Calu3 (cell line): ENCODE measurements at places on chromosomes 12 and 14. TPM values are rescaled to one million over a fixed set of nuclear protein-coding genes. Genes with fewer than 3 reads are reported as not detected.

AMDHD1 gene
- 1.2 and 1.6 TPM in 2 replicates for total RNA-seq

CD4 gene
- total RNA-seq = not detected in 2 replicates

DNA sequence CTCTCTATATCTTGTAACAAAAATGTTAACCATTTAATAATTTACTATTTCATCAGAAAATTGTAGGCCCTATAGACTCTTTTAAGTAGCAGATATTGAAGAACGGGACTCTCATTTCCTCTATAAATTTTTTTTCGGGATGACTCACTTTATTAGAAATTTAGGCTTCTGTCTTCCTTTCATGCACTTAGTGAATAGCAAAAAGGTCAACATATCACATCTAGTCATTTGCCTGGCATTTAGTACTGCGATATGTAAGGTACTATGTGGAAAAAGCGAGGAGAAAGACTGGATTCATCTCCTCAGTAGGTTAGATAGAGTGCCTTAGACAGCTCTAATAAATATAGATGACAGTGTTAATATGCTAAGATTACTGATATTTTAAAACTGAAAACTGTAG is 166.3 kb upstream of the PTPRQ start:
- no peaks in the 10 kb centered on the region for H3K36me3 ChIP-seq
- no peak overlapping the region for H3K4me3 ChIP-seq
- no peak overlapping the region for H3K27ac ChIP-seq
- DNase-seq = no peak
- H3K27me3 ChIP-seq = no peaks in the 10 kb centered on the region

GRCh38 chr14:24885410-24885913 is 164.5 kb downstream of the STXBP6 start:
- no peak for DNase-seq
- H3K27ac ChIP-seq = no peak overlapping the region
- no peaks in the 10 kb centered on the region for H3K27me3 ChIP-seq
- H3K4me1 ChIP-seq = peaks cover 29% of the 10 kb centered on the region
- H3K4me3 ChIP-seq = no peak overlapping the region
- no peaks in the 10 kb centered on the region for H3K36me3 ChIP-seq

- no peaks in the 10 kb centered on the region for H3K4me1 ChIP-seq
- DNase-seq = no peak
- H3K27ac ChIP-seq = no peak overlapping the region
- no peaks in the 10 kb centered on the region for H3K36me3 ChIP-seq
- no peak overlapping the region for H3K4me3 ChIP-seq
These were observed 119.3 kb upstream of the FSCB start for GRCh38 chr14:44626423-44626822.

DNA sequence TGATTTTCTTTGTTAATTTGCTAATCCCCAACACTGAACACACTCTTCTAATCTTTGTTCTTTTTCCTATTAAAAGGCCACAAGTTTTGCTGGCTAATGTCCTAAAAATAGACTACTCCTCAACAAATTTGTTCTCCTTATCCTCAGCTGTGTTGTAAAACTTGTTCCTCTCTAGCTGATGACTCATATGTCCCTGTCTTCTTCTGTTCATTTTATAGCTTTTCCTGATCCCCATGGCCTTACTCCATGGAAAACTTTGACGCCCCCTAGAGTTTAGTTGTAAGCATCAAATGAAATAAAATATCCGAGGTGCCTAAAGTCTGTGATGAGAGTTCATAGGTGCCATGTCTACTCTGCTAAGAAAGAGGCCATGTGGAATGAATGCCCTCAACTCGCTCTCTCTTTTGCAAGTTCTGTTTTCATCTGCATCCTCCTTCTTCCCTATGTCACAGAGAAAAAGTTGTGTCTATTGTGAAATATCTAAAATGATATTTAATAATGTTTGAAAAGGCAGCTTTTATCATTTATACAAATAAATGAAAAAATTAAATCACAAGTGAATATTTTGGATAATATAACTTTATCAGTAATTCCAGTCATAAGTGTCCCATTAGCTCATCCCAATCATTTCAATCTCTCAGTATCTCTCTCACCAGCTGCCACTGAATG is 237.9 kb downstream of the IPO8 start:
- H3K36me3 ChIP-seq = no peaks in the 10 kb centered on the region
- H3K27me3 ChIP-seq = peaks cover 3% of the 10 kb centered on the region
- no peak for DNase-seq
- no peak overlapping the region for H3K27ac ChIP-seq

DNA sequence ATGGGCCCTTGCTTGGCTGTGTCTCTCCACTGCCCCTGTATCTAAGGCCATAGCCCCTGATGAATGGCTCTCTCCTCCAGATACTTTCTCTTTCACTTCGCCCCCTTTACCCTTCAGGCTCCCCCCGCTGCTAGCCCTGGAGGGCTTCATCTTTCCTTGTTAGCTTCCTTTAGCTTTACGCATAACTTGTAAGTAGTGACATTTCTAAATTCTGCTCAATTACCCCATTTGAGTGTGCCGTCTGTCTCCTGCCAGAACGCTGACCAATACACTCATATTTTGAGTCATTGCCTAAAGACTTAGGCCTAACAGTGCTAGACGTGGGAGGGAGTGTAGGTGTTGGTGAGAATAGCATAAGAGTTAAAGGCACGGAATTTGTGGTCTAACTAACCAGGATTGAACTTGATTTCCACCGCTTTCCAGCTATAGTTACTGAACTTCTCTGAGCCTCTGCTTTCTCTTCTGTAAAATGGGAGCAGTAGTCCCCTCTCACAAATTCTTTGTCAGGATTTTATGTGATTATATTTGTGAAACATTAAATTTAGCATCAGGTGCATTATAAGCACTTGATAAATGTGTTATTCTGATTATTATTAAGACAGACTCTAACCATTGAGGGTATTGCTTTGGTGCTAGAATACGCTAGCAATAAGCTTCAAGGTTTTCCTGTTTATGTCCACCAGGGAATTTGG is 129.3 kb downstream of the ZFP36L1 start:
- DNase-seq = no peak
- H3K36me3 ChIP-seq = no peaks in the 10 kb centered on the region
- no peak overlapping the region for H3K4me3 ChIP-seq
- H3K27me3 ChIP-seq = no peaks in the 10 kb centered on the region
- H3K4me1 ChIP-seq = peaks cover 9% of the 10 kb centered on the region
- H3K27ac ChIP-seq = no peak overlapping the region

- H3K27me3 ChIP-seq = no peaks in the 10 kb centered on the region
- H3K4me1 ChIP-seq = peaks cover 7% of the 10 kb centered on the region
- H3K4me3 ChIP-seq = peak overlapping the region; percentile 74
- peak; percentile 88 for DNase-seq
These were observed 37.5 kb upstream of the CORO1C start for GRCh38 chr12:108768591-108769500.

DNA sequence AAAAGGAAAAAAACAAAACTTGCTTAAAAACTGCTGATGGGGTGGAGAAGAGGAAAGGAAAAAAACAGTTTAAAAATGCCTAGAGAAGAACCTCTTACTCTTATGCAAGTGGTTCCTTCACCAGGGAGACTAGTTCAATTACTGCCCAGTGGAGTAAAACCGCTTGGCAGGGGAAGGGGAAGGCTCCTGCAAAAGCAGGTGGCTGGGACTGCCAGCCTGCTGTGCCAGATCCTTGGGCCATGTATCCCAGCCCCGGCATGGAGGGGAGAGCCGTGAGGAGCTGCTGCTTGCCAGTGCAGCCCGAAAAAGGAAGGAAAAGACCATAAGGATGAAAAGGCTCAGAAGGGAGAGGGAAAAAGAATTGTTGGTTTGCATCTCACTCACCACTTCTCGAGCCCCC is 123.0 kb downstream of the FSCB start:
- H3K36me3 ChIP-seq = no peaks in the 10 kb centered on the region
- no peak overlapping the region for H3K4me3 ChIP-seq
- no peaks in the 10 kb centered on the region for H3K4me1 ChIP-seq
- no peaks in the 10 kb centered on the region for H3K27me3 ChIP-seq
- no peak overlapping the region for H3K27ac ChIP-seq
